ENCODE measurements at places on chromosomes 11 and 22. TPM values are rescaled to one million over a fixed set of nuclear protein-coding genes. Genes with fewer than 3 reads are reported as not detected.

DNA sequence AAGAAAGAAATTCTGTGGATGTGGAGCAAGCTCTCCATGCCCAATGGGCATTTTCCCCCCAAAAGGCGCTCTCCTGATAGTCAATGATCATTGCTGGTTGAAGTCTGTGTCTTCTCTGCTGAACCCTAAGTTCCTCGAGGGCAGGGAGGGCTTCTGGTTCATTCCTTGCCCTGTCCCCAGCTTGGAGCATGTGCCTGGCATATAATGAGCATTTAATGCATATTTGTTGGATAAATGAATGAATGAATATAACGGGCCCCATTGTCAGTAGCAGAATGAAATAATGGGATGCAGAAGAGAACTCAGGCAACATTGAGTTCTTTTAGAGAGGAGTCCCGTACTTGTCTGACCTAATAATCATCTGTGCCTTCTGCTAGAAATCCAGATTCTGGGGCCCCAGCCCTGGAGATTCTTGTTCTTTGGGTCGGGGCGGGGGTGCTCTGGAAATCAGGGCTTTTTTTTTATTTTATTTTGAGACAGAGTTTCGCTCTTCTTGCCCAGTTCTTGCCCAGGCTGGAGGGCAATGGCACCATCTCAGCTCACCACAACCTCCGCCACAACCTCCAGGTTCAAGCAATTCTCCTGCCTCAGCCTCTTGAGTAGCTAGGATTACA is 64.4 kb downstream of the CD82 start:
- H3K27ac ChIP-seq, result no peak overlapping the region
- no peaks in the 10 kb centered on the region for H3K27me3 ChIP-seq
- peaks cover 12% of the 10 kb centered on the region for H3K4me1 ChIP-seq
- no peak for DNase-seq

DNA sequence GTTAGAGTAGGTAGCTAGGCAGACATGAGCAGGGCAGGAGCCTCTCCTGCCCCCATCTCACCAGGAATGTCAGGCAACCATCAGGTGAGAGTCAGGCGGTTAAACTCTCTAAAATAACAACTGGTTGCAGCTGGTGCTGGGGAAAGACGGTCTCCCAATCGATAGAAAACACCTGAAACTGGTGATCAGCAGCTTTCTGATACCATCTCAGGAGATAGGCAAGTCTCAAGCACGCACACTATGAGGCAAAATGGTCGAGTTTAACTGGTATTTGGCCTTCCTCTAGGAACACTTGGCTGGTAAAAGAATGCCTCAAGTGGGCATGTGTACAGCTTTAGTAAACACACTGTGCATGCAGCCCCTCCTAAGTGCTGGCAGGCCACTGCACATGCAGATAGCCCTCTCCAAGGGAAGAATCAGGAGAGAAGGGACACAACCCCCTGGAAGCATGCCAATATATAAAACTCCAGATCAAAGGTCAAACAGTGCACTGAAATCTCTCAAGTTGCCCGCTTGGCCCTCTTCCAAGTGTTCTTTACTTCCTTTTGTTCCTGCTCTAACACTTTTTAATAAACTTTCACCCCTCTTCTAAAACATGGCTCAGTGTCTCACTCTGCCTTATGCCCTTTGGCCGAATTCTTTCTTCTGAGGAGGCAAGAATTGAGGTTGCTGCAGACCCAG is 88.7 kb downstream of the USP35 start:
- no peaks in the 10 kb centered on the region for H3K4me1 ChIP-seq
- no peaks in the 10 kb centered on the region for H3K27me3 ChIP-seq
- no peak for DNase-seq
- H3K36me3 ChIP-seq, result no peaks in the 10 kb centered on the region

The GPHA2 gene
- 0.83 TPM for total RNA-seq

GRCh38 chr11:20368438-20368837 is 4.9 kb downstream of the HTATIP2 start:
- H3K27me3 ChIP-seq, result peaks cover 10% of the 10 kb centered on the region
- H3K27ac ChIP-seq, result no peak overlapping the region
- H3K36me3 ChIP-seq, result 0 out of 2 replicates have a peak, but pooled peaks cover 3% of the 10 kb centered on the region

The LMO2 gene
- 3.9 TPM for total RNA-seq

The GALR3 gene
- total RNA-seq, result 0.63 TPM

All from GM23338 (cell line).